NCI-H774 (cell line): ENCODE measurements at places on chromosomes 11 and 22.

DNA sequence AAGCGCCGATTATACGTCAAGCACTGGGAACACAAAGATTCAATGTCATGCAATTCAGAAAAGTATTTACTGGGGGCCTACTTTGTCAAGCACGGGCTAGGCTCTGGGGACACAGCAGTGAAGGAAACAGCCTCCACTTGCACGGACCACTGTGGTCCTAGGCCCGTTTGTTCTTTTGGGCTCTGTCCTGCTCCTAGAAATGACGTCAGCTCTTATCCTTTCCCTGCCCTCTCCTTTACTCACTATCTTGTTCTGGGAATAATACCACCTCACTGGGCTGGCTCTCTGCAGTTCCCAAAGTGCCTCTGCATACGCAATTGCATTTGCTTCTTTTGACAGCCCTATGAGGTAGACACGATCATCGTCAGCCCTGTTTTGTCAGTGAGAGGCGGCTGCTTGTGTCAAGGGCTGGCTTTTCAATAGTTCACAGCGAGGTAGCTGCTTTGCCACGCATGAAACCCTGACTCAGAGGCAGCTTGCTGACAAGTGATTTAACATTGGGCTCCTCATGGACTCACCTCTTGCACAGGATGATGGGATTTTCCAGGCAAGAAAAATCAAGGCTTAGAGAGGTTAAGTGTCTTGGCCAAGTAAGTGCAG is 22.9 kb upstream of the IGSF22 start:
- no peak for DNase-seq

- no peak for DNase-seq
Observed at GRCh38 chr11:110513846-110514437, 84.2 kb downstream of the FDX1 start.

- DNase-seq, result no peak
Observed at GRCh38 chr11:46099963-46100316, 21.3 kb downstream of the PHF21A start.

GRCh38 chr11:82462608-82463242 is 270.9 kb downstream of the FAM181B start:
- no peak for DNase-seq

DNA sequence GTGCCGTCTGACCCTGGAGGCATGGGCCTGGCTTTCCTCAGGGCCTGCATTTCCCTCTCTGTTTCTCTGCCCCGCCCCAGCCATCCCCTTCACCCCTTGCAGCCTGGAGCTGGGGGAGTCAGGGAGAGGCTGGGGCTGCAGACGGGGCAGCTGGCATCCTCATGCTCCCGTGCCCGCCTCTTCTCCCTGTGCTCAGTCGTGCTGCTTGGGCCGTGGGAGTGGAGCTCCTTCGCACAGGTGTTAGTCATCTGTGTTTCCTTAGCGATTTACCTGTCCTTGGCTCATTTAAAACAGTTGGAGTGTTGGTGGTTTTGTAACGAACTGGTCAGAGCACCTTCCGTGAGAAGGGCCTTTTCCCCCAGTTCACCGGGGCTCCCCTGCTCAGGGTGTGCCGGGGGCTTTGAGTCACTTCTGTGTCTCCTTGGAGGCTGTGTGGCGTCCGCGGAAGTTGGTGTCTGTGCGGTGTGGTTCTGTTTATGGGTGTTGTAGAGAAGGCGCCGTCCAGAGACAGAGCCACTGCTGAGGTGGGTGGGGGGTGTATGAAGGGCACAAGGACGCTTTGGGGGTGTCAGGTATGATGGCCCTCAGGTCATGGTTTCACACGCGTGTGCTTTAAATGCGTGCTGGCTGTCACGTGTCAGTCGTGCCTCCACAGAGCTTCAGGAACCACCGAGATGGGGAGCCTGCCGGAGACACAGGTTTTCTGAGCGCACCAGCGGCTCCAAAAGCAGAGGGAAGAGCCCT is 19.5 kb downstream of the BRSK2 start:
- no peak for DNase-seq

DNA sequence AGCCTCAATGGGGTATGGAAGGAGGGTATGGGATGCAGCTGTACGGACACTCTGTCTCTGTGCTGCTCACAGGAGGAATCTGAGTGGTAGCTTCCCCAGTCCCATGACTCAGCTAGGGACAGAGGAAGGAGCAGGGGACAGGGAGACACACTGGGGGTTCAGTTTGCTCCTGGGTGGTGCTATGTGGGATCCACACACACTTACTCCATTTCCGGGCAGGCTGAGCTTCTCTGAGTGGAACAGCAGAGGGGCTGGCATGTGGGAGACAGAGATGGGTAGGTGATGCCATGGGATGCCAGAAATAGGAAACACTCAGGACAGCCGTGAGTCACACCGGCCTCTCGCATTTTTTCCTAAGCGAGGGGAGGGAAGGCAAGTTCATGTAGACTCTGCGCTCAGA is 59.2 kb upstream of the KIRREL3 start:
- DNase-seq, result no peak

DNA sequence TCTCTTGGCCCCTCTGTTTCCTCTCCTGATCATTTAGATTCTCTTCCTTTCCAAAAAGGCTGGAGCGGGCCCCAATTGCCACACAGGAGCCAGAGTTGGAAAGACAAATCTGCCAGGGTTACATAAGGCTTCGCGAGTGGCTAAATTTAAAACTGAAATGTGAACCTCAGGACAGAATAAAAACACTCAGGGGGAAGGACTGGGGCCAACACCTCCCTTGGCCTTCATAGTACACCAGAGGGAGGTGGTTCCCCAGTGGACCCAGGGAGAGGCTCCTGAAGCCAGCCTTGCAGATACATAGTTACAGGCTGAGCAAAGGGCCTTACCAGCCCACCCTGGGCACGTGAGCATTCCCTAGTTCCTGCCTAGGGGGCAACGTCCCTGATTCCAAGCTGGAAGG is 150.1 kb downstream of the MN1 start:
- DNase-seq, result no peak

GRCh38 chr22:37212174-37212906 is at the start of gene SSTR3:
Gene SSTR3, minus strand, starts transcription at chr22:37212477. Its CDS starts 4,674 bp downstream, at chr22:37207803.
- no peak for DNase-seq

- DNase-seq, result no peak
Observed at GRCh38 chr22:21000987-21001600, 824 bp downstream of the THAP7 start.

DNA sequence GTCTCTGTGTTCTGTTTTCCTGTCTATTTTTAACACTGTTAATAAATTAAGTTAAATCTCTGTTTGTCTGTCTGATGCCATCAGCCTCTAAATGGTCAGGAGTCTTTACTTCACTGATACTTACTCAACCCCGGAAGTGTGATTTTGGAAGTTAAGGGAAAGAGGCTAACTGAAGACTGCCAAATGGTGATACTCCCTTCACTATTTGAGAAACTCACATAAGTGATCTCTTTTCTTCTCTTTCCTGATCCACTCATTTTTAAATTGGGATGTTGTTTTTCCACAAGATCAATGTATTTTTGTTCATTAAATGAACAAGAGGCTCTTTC is 389 bp upstream of the CASP12 start:
- DNase-seq, result no peak

DNA sequence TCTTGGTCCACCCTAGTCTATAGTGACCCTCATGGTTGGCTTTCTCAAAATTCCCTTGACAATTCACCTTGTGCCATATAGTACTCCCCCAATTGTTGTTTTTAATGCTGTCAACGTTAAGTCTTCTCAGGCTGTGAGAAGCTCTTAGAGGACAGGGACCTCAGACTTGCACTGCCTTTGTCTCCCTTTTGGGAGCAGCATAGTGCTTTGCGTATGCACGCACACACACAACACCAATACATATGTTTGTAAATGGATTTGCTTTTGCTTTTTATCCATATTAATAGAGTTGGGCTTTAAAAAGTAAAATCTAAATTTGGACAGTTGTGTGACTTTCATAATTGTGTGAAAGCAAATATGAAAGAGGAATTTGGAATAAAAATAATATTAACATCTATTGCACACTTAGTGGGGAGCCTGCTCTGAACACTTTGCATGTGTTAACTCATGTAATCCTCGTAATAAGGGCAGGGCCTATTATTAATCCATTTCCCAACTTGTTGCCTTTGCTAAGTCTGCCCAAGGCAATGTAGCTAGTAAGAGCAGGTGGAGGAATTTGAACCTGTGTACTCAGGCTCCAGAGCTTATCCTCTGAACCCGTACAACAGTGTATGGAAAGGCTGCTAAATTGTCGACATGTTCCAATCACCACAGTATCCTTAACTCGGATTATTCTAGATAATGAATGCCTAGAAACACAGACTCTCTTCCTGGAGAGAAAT is 257.7 kb upstream of the NARS2 start:
- DNase-seq, result no peak

GRCh38 chr11:122714004-122714403 is 58.5 kb downstream of the UBASH3B start:
- DNase-seq, result no peak

- no peak for DNase-seq
Observed at GRCh38 chr11:128550261-128550821, 37.0 kb downstream of the ETS1 start.
